ENCODE measurements at places on chromosomes 7 and 10.

DNA sequence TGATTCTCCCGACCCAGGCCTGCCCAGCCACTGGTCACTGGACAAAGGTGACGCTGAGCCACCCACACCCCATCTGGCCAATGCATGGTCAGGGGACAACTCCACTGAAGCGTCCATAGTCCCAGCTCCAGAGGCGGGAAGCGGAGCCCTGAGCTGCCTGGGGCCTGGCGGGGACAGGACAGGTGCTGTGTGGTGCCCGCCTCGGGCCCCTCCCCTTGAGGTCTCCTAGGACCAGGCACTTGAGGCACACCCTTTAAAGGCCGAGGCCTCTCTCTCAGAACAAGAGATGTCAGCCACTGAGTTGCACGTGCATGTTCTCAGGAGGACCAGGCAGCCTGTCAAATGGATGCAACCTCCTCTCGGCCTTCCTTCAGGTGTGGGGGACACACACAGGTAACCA lies 52.5 kb upstream of the PPP2R2D start:
- DNase-seq: no peak

DNA sequence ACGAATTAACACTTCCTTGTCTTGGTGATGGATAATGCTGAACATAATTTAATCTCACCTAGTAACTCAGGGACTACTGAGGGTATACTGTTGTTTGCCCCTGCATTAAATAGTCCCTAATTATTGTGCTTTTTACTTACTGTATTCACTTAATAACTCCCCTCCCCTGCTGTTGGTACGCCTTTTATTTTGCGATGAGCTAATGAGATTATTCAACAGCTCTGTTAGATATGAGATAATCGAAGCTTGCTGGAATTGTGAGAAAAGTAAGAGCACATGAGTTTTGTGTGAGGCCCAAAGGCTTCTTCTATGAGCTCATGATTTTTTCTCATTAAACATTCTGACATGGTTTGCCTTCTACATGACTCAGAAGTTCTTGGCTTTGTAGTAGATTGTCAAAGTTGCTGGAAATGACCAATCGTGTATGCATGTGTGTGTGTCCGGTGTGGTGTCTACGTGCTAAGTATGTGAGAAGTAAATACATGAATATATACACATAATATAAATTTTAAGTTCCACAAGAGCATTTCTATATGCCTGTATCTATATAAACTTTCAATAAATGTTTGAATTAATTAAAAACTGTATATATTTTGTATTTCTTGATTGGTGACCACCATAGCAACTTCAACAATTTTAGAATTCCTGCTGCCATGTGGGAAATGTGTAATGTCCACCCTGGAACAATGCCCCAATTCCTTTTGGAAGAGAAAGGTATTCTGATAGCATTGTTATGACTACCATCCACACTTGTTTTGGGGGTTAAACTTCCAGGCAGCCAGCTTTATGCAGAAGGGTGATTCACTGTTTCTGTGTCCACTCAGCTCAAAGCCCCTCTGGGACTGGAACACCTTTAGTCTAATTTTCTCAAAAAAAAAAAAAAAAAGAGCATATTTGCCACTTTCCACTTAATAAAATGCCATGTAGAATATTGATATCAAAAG lies 106.2 kb downstream of the SAMD9 start:
- DNase-seq: no peak

GRCh38 chr7:25707768-25708620 lies 444.0 kb upstream of the NFE2L3 start:
- DNase-seq: no peak

- DNase-seq: no peak
These were observed 2.0 kb upstream of the PLCE1 start for GRCh38 chr10:93991596-93992284.

GRCh38 chr10:30432622-30433305 lies 1.2 kb upstream of the MAP3K8 start:
- DNase-seq: no peak

- no peak for DNase-seq
These were observed 42.4 kb downstream of the STRA8 start for GRCh38 chr7:135275971-135276580.

DNA sequence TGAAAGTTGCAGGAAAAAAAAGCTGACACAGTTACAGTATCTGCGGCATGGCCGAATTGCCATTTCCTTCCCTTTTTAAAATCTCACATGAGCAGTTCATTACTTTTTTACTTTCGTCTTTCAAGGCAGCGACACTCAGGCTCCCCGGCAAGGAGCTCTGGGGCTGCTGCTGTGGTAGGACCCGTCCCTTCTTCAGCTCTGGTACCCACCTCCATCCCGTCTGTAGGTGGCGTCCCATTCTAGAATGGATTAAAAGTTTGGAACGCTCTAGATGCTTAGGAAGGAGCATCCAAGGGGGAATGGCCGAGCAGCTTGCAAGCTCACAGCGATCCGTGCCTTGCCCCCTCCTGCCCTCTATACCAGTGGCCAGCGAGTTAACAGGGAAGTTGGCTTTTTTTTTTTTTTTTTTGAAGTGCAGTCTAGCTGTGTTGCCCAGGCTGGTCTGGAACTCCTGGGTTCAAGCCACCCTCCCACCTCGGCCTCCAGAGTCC lies 22.8 kb upstream of the TTYH3 start:
- no peak for DNase-seq

- no peak for DNase-seq
These were observed 3.0 kb upstream of the FGF8 start for GRCh38 chr10:101778781-101779543.

DNA sequence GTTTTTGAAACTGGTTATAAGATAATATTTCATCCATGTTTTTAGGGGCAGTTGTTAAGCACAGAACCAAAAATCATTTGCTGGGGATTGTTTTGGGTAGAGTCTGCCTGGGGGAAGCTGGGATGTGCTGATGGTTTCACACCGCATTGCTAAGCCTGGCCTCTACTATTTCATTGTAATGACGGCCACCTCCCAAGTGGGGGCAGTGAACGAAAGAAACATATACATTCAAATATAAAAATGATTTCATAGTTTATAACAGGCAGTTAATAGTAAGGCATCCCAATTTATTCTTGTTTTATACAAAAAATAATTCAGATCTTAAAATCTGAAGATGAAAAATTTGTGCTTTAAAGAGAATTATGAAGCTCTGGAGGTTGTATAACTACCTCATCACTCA lies 750.8 kb downstream of the REEP3 start:
- no peak for DNase-seq

DNA sequence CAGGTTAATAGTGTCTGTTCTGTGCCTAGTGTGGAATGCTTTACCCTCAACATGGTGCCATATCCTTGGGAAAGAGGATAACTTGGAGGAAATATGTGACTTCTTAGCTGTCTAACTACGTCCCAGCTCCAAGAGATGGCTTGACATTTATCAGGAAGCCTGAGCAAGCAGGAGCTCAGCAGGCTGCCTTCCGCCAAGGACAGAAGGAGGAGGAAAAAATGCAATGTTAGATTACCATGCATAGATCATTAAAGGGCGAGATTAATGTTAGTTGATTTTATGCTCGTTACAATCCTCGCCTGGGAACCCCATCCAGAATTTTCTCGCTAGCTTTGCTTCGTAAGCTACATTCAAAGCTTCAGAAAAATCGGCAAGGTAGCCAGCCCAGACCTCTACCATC lies 97.8 kb downstream of the GFRA1 start:
- no peak for DNase-seq

- no peak for DNase-seq
These were observed 94.3 kb downstream of the ZEB1 start for GRCh38 chr10:31413325-31413724.

DNA sequence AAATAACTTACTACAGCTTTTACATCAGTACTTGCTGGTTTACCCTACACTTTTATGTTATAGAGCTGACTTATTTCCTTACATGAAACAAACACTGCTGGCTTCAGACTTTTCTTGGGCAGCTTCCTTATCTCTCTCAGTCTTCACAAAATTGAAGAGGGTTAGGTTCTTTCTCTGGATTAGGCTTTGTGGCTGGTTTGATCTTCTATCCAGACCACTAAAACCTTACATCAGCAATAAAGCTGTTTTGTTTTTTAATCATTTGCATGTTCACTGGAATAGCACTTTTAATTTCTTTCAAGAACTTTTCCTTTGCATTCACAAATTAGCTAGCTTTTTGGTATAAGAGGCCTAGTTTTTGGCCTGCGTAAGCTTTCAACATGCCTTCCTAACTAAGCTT lies 218.7 kb downstream of the LRRTM3 start:
- DNase-seq: no peak

DNA sequence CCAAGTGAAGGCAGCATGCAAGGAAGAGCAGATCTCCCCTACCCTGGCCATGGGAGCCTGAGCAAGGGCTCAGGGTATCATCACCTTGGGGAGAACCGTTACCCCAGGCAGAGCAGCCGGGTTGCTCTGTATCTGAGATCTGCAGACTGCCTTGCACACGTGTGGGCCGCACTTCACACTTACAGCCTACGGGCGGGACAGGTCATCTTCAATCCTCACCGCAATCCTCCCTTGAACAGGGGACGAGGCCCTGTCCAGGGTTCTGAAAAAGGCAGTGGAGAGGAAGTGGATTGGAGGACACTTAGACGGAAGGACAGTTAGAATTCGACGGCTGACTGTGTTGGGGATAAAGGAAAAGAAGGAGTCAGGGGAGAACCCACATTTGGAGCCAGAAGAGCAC lies 51.4 kb downstream of the NPS start:
- no peak for DNase-seq

DNA sequence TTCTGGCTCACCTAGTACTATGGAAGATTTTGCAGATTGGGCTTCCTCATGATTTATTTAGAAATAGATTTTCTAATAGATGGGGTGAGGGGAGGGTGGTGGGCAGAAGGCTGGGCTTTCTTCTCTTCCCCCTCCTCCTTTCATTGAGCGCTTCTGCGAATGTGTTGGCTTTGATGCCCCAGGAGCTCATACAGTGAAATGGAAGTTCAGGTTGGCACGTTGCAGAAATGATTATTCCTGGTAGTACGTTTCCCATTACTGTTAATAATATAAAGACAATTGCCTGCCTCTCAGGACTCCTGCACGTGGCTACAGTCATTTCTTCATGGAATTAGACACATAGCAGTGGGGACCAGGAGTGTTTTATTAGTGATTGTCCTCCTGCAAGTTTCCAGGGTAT lies 39.8 kb downstream of the TCF7L2 start:
- DNase-seq: no peak

- DNase-seq: peak; percentile 16
These were observed 50.2 kb upstream of the GNA12 start for GRCh38 chr7:2894118-2894940.

DNA sequence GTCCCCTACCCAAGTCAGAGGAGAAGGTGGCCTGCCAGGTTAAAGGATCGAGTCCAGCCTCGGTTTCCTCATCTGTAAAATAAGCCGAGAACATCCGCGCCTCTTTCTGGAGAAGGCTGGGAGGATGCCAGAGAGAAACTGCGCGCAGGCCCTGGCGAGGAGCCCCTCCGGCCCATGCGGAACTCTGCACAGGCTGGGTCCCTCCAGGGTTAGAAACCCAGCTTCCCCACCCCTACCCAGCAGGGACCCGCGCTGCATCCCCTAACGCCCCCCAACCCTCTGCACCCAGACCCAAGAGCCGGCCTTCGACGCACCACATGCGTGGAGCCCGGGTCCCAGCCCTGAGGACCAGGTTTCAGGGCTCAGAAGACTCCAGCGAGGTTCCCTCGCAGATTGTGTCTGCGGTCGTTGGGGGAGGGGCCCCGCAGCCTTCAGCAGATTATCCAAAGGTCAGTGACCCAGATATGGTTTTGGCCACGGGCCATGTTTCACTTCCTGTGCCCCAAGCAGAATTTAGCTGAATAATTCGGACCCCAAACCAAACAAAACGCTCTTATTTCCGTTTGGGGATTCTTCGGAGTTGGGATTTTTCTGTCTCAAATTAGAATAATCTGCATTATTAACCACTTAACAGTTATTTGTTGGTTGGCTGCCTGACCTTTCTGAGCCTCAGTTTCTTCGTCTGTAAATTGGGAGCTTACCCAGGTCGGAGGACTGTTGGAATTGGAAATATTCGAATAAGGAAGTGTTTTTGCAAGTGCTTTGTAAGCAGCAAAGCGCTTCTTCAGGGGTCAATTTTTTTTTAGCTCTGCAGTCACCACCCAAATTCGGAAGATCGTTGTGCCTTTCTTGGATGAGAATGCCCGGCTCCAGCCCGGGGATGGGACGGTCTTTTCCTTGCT lies 167.7 kb downstream of the UBE2H start:
- DNase-seq: no peak

DNA sequence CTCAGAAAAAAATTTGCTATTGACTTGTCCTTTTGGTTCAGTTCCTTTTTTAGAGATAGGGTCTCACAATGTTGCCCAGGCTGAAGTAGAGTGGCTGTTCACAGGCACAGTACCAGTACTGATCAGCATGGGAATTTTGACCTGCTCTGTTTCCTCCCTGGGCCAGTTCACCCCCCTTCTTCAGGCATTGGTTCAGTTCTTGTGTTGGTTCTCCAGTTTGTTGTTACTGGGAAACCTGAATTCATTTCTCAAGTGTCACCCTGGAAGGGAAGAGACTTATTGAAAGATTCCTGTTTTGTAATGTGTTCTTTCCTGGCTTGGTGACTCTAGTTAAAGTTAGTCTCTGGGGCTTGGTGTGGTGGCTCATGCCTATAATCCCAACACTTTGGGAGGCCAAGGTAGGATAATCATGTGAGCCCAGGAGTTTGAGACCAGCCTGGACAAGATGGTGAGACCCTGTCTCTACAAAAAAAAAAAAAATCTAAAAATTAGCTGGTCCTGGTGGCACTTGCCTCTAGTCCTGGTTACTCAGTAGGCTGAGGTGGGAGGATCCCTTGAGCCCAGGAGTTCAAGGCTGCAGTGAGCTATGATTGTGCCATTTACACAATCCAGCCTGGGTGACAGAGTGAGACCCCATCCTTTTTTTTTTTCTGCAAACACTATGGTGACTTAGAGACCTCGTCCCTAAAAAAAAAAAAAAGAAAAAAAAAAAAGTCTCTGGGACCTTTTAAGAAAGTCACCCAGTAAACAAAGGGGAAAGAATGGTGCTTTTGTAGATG lies 52.7 kb downstream of the CNNM2 start:
- no peak for DNase-seq

GRCh38 chr10:69125554-69125953 lies 1.6 kb downstream of the VPS26A start:
- no peak for DNase-seq

- DNase-seq: no peak
These were observed 375 bp upstream of the GATAD1 start for GRCh38 chr7:92446869-92447344.

- no peak for DNase-seq
These were observed 10.8 kb upstream of the NRP1 start for GRCh38 chr10:33345236-33345635.

DNA sequence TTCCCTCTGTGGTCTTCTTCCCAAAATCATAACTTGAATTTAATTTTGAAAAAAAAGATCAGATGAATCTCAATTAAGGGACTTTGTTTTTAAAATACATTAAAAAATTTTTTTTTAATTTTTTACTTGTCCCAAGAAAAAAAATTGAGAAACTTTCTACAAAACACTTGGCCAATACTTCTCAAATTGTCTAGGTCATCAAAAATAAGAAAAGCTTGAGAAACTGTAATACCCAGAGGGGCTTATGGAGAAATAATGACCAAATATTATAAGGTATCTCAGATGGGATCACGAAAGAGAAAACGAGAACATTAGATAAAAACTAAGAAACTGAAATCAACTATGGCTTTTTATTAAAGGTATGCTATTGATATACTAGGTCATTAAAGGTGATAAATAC lies 835.0 kb downstream of the GATA3 start:
- DNase-seq: no peak

- DNase-seq: no peak
These were observed 631.4 kb downstream of the ACTR3B start for GRCh38 chr7:153390955-153391354.

- no peak for DNase-seq
These were observed 38.9 kb downstream of the MET start for GRCh38 chr7:116710764-116711452.

GRCh38 chr7:12199363-12199762 lies 11.7 kb upstream of the TMEM106B start:
- DNase-seq: no peak

GRCh38 chr7:157018997-157019608 lies 8.6 kb upstream of the MNX1 start:
- no peak for DNase-seq

Data from activated T-helper 1 cell treated with anti-CD3 and anti-CD28 coated beads, Interleukin-2, amount 50 U/mL, for 16 hours (primary cell).